ENCODE measurements at places on chromosomes 6 and 20.

- peak; percentile 47 for DNase-seq
Observed at GRCh38 chr20:50120935-50121693, 8.2 kb upstream of the UBE2V1 start.

GRCh38 chr6:122563364-122564052 lies 46.7 kb upstream of the PKIB start:
- no peak for DNase-seq

GRCh38 chr6:111534231-111534751 lies 51.3 kb upstream of the REV3L start:
- no peak for DNase-seq

GRCh38 chr20:35886537-35886936 lies 67.8 kb downstream of the SCAND1 start:
- no peak for DNase-seq

- no peak for DNase-seq
Observed at GRCh38 chr6:18349386-18349785, 37.8 kb upstream of the RNF144B start.

DNA sequence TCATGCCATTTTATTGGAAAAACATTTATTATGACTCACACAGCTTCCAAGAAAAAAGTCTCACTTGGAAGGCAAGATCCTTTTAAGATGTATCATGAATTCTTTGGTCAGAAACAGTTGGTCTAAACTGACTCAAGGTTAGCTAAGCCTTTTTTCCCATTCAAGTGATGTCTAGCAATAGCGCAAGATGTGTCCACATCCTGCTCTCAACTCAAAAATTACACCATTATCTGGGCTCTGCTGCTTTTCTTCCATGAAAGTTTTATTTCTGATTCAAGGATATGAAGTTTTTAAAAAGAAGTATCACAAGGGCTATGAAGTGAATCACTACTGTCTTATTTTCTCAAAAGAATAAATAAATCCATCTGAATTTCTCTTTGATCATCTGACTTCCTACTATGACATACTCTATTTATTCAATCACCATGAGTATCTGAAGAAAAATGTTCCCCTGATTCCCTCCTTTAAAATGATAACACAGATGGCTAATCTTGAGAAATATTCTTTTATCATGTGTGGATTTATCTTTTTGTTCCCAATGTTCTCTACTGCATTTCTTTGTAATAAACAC lies 139.2 kb downstream of the AHI1 start:
- no peak for DNase-seq

- DNase-seq, result no peak
Observed at GRCh38 chr6:115901896-115902295, 158.8 kb downstream of the FRK start.

- no peak for DNase-seq
Observed at GRCh38 chr6:77456531-77457248, 6.6 kb downstream of the HTR1B start.

DNA sequence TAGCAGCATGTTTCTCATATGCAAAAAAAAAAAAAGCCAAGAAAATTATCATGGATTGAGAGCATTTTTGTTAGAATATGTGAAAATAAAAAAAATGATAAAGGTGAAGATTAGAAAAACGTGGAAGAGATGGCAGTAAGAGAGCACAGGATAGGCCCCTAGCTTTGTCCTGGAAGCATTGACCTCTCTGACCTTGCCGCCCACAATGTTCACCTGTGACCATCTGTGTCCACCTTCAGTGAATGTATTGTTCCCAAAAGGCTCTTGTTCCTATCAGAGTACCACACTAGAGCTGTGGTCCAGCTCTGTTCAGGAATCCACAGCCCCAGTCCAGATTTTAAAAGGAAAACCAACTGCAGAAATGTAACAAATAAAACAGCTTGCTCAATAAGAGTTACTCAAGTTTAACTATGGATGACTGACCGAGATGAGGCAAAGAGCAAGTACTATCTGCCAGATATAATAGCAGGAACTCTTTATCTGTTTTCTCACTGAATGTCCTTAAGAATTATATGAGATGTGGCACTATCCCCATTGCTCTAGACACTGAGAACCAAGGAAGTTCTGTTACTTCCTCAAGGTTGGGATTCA lies 287.7 kb upstream of the STXBP5 start:
- no peak for DNase-seq

GRCh38 chr6:11616200-11616611 lies 78.7 kb downstream of the TMEM170B start:
- DNase-seq, result no peak

Measured in T follicular helper cell (primary cell).